ENCODE measurements at places on chromosomes 2 and 18.

DNA sequence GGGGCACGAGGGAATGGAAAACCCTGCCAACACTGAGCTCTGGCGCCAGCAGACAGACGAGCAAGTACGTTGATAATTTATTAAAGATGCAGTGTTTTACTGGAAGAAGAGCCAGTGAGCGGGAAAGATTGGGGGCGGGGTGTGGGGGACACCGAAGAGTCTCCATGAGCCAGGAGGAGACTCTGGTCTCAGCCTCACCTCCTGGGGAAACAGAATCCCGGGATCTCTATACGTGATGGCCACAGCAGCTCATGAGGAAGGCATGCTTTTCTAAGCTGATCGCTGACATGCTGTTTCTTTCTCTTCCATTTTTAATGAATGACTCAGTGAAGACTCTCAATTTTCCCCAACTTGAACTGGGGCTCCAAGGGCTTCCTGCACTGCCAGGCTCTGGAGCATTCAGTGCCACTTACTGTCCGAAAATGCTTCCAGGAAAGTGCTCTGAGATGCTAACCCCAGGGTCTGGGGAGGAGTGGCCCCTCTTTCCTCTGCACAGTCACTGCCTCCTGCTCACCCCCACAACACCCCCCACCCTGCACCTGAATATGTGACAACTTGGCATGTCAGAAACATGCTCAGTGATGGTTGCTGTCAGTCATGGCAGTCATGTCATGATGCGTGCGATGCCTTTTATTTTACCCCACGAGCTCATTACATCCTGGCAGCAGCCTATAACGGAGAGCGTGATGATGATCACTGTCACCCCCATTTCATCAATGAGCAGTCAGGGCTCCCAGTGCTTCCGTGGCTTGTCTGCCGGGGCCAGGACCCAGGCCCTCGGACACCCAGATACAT, 164.2 kb upstream of the CAPN13 start:
- no peak for DNase-seq

DNA sequence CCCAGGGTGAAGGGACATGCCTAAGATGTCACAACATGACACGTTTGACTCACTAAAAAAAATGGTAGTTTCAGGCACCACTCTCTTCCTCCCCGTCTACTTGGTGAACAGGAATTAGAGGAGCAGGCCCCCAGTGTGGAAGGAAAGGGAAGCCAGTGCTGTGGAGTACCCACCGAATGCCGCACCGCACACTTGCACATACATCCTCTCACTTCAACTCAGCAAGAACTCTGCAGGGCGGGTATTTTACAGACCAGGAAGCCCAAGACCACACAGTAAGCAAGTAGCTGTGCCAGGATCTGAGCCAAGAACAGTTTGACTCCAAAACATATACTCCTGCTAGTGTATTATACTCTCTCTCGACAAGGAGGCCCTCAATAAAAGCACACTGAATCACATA, 69.8 kb downstream of the BCL2 start:
- no peak for DNase-seq

- no peak for DNase-seq
Observed at GRCh38 chr2:123953846-123954245, 71.2 kb upstream of the CNTNAP5 start.

DNA sequence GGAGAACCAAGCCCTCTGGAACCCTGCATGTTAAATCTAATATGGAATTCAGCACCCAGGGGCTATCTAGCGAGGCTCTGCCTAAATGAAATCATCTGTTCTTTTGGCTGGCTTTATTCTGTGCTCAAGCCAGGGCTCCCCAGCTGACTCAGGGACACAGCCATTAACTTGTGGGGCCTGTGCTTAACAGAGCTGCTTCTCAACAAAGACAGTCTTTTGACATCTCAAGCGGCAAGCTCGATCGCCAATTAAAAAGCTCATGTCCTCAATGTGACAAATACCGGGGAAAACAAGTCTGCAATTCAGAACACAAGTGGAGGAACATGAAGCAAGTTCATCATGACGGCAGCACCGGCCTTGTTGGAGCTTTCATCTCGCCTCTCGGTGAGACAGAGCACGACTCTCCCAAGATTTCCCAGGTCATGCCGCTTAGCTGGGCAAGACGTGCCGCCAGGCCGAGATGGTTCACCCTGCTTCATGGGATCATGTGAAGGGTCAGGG, 64.9 kb downstream of the KLHL29 start:
- DNase-seq, result no peak

DNA sequence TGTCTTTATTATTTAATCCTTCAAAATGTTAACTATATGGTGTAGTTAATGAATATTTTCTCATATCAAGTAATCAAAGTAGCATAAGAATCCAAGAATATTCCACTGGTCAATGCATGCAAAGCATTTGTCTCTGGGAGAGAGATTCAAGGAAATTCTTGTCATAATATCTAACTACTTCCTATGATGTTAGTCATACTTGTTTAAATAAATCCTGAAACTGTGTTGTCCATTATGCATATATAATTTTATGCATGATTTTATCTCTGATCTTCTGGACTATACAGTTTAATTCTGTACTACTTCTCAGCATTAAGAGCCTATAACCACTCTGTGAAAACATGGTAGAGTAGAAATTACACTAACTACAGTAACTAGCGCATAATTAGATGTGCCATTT, 388.3 kb downstream of the NR4A2 start:
- no peak for DNase-seq

GRCh38 chr18:44859751-44860439, 179.2 kb downstream of the SETBP1 start:
- DNase-seq, result no peak

DNA sequence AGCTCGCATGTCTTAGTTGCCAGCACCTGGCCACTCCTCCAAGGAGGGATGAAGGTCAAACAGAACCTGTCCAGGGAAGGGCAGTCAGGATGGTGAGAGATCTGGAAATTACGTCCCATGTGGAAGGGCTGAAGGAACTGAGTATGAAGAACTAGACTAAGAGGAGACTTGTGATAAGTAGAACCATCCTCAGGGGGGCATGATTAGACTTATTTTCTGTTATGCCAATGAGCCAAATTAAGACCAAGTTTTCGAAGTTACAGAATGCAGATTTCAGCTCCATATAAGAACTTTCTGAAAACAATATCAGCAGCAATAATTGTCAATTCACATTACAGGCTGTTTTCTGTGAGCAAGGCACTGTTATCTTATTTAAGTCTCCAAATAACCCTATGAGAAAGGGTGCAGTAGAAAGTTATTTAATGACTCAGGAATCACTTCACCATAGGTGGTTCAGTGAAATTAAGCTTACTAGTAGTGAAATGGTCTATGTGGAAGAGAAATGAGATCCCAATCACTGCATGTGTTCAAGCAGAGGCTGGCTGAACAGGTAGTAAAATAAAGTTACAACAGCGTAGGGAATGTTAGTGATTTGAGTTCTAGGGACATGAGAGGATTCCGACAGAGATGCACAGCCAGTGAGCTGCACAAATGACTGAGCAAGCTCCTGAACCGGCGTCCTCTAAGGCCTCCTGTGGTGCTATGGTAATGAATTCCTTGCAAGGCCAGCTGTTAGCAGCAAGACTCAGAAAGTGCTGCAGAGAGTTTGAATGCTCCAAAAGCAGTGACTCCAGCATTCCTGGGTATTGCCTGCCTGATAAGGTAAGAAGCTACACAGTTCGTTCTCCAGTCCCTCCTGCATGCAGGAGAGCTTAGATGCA, 4.5 kb upstream of the DYM start:
- no peak for DNase-seq

- DNase-seq, result no peak
Observed at GRCh38 chr2:84946204-84947009, 24.6 kb upstream of the KCMF1 start.

GRCh38 chr2:71063216-71063615, 5.2 kb upstream of the NAGK start:
- DNase-seq, result no peak

DNA sequence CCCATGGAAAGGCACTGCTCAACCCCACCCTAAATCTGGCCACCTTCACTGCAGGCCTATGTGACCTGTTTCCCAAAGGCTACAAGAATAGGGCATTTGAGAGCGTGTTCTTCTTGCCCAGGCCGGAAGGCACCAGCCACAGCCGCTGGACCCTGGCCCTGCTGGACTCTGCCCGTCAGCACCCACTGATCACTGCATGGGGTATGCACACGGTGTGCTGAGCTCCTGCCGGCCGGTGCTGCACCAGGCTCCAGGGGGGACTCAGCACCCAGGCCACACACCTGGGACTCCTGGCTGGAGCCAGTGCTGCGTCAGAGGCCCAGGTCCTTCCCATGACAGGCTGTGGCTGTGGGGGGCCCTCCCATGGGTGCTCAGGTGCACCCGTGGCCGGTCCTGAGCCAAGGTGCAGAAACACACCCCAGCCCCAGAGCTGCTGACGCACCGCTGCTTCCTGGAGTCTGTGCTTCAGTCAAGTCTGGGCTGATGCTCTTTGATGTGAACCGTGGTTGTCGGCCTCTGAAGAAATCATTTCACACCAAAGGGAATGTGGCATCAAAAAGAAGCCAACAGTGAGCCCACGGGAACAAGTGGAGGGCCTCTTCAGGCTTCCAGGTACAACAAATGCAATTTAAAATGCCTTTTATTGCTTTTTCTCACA, 6.5 kb downstream of the KCNG2 start:
- no peak for DNase-seq
